ENCODE measurements at places on chromosomes 7 and 10.
A peak's percentile ranks its signal among the peaks of the same experiment; 100 is the strongest.

DNA sequence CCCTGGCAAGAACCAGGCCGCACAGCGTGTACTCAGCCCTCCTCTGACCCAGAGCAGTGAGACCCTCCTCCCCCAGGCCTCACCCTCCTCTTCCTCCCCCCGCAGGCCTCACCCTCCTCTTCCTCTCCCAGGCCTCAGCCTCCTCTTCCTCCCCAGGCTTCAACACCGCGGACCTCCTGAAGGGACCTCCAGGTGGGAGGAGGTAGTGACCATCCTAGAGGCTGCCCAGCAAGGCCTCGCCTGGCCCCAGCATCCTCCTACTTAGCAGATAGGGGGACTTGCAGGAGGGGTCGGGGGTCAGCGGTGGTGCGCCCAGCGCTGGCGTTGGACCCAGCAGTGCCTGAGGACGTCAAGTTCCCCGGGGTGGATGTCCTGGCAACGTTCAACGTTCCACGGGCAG lies 270.8 kb downstream of the ELFN1 start:
- DNase-seq, result no peak

DNA sequence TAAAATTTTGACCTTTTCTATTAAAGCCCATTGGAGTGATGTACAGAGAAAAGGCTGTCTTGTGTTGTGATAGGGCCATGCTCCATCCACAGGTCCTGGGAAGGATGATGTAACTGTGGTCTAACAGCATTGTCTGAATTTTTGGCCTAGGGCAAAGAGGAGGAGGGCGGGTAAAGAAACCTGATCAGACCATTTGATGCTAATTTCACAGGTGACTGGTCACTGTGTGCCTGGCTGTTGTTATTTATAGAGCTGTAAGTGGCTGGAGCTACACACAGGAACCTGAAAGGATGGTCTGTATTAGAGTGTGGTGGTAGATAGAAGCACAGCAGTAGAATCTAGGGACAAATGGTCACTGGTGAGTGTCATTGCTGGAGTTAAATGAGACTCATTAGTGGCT lies 182.1 kb downstream of the AUTS2 start:
- DNase-seq, result no peak

DNA sequence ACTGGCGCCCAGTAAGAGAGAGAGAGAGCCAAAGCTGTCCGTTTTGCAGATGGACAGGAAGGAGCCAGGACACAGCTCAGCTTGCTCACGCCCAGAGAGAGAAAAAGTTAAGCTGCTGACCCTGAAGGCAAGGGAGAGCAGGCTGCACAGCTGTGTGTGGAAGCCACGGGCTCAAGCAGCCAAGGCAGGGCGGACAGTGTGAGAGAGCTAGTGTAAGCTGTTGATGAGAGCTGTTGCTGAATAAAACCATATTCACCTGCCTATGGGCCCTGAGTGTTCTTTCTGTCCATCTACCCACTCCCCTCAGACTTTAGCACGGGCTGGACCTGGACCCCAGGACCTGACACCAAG lies 5.4 kb downstream of the INMT start:
- no peak for DNase-seq

- no peak for DNase-seq
Observed at GRCh38 chr10:99917963-99918825, 91.6 kb downstream of the DNMBP start.

DNA sequence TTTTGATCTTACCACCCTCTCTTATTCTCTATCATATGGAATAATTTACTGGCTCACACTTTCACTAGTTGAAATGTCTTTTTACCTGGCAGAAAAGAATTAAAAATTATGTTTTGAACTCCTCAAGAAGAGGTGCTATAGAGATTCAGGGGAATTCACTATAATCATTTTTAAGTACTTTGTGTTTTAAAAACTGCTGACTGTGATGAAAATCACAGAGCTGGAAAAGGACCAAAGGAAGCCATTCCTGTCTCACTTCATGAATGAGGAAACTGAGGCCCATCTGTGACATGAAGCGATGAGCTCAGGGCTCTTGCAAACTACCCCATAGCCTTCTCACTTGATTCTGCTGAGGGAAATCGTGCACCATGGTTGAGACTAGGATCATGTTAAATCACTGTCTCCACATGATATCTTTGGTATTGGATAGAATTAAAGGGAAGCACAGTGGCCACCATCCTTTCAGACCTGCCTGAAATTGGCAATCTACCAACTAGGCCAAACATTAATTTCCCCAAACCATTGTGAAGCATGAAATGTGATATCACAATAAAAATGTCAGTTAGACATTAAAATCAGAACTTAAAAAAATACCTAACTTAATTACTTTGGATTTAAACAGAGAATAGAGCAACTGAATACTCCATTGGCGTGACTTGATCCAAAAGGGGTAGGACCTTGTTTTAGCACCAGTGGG lies 141.0 kb downstream of the FZD1 start:
- no peak for DNase-seq

GRCh38 chr10:98457721-98458120 lies 11.0 kb upstream of the HPS1 start:
- no peak for DNase-seq

GRCh38 chr10:74081192-74081803 lies 69.3 kb downstream of the AP3M1 start:
- DNase-seq, result no peak

GRCh38 chr10:69068549-69068948 lies 19.4 kb upstream of the SRGN start:
- DNase-seq, result no peak

DNA sequence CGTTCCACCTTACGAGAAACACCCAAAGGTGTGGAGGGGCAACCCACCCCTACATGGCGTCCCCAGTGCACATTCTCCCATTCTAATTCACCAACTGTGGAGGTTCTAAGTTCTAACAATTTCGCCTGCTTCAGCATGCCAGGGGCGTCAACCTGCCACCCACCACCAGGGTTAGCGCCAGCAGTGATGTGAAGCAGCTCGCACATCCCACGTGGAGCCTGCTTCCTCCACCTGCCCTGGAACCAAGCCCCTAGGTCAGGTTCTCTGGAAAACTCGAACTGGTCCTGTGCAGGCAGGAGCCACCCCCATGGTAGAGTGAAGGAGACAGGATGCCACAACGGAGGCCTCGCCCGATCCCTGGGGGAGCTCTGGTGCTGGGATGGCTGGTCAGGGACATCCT lies 33.3 kb upstream of the FXYD4 start:
- DNase-seq, result no peak

DNA sequence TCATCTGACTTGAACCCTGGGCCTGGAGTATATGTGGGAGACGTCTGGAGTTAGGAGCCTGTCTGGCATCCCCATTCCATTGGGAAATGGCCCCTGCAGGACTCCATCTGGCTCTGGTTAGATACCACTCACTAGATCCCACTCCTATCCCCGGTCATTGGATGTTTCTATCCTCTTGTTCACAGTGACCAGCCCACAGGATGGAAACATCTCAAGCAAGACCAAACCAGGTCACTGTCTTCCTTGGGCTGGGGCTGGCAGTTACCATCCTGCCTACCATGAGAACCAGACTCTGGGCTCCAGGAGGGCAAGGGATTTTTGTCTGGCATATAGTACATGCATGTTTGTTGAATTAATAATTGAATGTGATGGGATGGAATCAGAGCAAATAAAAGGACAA lies 415.7 kb downstream of the GRID1 start:
- no peak for DNase-seq

- DNase-seq, result no peak
Observed at GRCh38 chr10:9052767-9053166, 998.3 kb downstream of the GATA3 start.

DNA sequence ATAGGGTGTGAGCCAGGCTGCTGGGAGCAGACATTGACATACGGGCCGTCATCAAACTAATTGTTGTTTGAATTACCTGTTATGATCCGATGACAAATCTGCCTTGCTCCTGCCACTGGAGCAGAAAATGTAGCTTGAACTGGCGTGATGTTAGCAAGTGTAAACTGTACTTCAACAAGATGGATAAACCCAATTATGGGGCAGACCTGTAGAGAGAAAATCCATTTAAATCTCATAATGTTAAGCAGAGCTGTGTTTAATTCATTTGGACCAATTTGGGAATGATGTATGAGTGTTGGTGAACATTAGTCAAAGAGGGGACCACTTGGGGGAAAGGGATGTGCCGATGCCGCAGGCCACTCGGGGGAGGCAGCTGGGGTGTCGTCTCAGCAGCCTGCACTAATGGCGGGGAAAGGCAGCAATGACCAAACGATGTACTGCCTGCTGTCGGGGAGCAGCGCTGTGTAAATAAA lies 27.4 kb downstream of the TCF7L2 start:
- no peak for DNase-seq

DNA sequence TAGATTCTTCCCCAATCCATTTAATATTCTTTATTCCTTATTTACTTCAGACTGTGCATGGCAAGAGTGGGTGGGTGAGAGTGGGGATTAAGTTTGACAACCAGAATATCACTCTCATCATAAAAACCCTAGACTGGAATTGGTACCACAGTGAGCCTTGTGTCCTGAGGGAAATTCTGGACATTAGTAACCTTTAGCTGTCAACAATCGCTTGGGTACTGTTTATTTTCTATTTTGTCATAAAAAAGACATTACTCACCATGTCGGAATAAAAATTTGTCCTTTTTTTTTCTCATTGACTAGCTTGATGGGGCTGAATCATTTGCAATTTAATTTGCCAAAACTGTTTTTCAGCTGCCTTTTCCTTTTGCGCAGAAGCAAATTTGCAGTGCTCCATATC lies 176.1 kb upstream of the SEMA3C start:
- DNase-seq, result no peak

DNA sequence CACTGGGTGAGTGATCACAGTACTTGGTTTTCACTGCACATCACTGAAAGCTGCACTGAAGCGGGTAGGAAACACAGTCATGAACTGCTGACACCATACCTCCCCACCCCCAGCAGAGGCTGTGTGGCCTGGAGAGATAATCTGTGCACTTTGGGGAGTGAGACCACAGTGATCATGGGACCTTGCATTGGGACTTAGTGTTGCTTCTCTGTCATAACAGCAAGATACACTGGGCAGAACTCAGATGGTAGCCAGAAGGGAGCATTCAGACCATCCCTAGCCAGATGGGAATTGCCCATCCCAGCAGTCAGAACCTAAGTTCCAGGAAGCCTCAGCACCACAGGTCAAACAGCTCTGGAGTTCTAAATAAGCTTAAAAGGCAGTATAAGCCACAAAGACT lies 346.4 kb upstream of the TMEM229A start:
- DNase-seq, result no peak

DNA sequence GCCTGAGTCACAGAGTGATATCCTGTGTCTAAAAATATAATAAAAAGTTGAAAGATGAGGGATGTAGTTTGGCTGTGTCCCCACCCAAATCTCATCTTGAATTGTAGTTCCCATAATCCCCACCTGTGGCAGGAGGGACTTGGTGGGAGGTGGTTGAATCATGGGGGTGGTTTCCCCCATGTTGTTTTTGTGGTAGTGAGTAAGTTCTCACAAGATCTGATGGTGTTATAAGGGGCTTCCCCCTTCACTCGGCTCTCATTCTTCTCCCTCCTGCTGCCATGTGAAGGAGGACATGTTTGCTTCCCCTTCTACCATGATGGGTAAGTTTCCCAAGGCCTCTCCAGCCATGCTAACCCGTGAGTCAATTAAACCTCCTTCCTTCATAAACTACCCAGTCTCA lies 25.1 kb upstream of the UBE3C start:
- DNase-seq, result no peak

DNA sequence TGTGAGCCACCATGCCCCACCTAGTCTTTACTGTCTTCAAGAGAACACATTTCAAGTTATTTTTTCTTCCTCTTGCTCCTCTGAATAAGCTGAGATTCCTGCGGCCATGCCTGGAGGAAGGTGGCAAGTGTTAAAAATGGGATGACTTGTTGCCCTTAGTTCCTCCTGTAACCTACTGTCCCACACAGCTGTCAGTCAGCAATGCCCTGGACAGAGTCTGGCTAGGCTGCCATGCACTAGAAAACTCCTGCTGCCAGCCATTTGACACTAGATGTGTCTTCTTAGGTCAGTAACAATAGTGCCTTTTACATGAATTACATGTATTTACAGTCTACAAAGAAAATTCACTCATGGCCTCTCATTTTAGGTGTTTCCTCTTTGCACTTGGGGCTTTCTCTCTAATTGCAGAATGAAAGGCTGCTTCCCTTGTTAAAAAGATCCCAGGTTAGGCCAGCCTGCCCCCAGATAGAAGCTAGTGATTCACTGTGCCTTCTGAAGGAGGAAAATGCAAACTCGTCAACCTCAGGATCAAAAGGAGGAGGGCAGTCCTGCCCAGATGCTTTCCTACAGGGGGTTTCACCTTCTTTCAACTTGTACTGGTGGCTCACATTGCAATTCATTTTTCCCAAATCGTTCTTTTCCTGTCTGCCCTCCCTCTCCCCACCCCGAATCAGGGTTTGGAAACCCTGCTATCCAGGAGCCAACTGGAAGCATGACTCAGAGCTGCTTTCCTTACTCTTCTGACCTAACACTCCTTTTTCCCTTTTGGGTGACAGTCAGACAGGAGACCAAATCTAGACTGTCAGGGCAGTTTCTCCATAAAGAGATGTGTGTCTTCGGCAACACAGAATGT lies 136.6 kb downstream of the SPAG6 start:
- no peak for DNase-seq

DNA sequence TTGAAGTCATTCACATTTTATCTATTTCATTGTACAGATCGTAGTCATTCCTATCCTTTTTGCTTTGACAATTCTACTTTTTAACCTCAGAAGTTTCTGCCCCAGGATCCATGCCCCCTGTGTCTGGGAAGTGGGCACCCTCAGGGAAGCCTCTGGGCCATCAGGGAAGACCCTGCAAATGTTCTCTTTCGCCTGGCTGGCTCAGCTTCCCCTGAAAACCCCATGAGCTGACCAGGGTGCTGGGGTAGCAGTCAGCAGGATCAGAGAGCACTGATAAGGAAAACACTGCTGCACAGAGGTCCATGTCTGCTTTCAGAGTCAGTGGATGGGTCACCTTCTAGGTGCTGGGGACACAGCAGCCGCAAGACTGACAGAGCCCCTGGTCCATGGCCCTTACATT lies 23.8 kb downstream of the CUZD1 start:
- no peak for DNase-seq

GRCh38 chr7:18408461-18408860 lies 87.1 kb upstream of the HDAC9 start:
- DNase-seq, result peak; percentile 71

GRCh38 chr7:64643566-64643965 lies 22.4 kb upstream of the ZNF107 start:
- no peak for DNase-seq

DNA sequence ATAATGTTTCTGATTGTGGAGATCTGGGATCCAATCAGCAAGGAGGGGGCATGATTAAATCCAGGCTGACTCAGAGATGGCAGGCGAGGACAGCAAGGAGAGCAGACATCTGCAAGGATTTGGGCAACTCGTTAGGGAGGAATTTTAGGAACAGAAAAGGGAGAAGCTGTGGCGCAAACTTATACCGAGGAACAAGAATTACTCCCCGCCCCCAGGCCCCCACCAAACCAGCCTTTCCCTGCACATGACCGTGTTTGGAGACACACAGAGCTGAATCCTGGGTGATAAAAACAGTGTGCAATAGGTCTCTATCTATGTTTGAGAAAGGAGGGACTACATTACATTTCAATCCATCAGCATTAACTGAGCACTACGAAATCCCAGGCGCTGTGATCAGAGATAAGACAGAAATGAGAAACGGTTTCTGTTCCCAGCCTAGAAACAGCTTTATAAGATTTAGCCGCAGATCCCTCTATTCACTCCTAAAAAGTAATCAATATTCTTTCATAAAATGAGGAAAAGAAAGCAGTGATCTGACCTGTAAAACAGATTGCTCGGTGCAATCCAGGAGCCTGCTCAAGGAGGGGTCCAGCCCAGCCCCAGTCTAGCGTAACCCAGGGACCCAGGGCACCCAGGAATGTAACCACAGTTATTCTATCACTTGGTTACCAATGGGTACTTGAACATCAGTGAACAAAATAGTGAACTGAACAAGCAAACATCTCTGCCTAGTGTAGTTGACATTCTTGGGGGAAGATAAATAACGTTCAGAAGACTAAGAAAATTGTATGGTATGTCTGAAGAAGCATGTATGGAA lies 37.2 kb upstream of the RAPGEF5 start:
- peak; percentile 18 for DNase-seq

All from AG09309 (cell line).